ENCODE measurements at places on chromosomes 6 and 20. TPM values are rescaled to one million over a fixed set of nuclear protein-coding genes. Genes with fewer than 3 reads are reported as not detected.
A peak's percentile ranks its signal among the peaks of the same experiment; 100 is the strongest.

The TRMT6 gene
- 35.4 TPM for total RNA-seq

The RUNX2 gene
- total RNA-seq: 7.3 TPM

The SIRPA gene
- total RNA-seq: 12.8 TPM

DNA sequence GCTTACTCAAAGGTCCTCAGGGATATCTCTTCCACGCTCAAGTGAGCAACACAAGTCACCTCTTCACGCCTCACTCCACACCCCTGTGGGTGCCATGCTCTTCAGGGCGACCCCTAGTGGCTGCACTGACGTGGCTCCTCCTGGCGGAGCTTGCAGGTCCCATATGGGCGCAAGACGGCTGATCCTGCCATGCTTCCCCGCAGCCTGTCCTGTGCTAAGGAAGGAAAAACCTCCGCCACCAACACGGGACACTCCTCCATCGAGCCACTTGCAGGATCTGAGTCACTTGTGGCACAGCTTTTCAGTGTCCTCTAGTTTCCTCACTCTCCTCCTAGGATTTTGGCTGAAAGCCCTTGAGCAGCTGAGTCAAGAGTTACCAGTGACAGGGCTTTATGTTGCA is 90.7 kb downstream of the KHDC1L start:
- H3K27me3 ChIP-seq: no peaks in the 10 kb centered on the region
- no peaks in the 10 kb centered on the region for H3K36me3 ChIP-seq
- no peak overlapping the region for H3K4me3 ChIP-seq
- no peak overlapping the region for H3K27ac ChIP-seq
- peak; percentile 27 for DNase-seq

- no peak for DNase-seq
- H3K36me3 ChIP-seq: no peaks in the 10 kb centered on the region
- H3K27me3 ChIP-seq: no peaks in the 10 kb centered on the region
- H3K27ac ChIP-seq: no peak overlapping the region
- H3K4me1 ChIP-seq: peaks cover 9% of the 10 kb centered on the region
Measured at GRCh38 chr6:163384510-163384909, 30.0 kb upstream of the QKI start.

GRCh38 chr6:119037941-119038623 is 40.4 kb downstream of the FAM184A start:
- no peak overlapping the region for H3K4me3 ChIP-seq
- no peak overlapping the region for H3K27ac ChIP-seq
- no peaks in the 10 kb centered on the region for H3K4me1 ChIP-seq
- no peaks in the 10 kb centered on the region for H3K36me3 ChIP-seq

DNA sequence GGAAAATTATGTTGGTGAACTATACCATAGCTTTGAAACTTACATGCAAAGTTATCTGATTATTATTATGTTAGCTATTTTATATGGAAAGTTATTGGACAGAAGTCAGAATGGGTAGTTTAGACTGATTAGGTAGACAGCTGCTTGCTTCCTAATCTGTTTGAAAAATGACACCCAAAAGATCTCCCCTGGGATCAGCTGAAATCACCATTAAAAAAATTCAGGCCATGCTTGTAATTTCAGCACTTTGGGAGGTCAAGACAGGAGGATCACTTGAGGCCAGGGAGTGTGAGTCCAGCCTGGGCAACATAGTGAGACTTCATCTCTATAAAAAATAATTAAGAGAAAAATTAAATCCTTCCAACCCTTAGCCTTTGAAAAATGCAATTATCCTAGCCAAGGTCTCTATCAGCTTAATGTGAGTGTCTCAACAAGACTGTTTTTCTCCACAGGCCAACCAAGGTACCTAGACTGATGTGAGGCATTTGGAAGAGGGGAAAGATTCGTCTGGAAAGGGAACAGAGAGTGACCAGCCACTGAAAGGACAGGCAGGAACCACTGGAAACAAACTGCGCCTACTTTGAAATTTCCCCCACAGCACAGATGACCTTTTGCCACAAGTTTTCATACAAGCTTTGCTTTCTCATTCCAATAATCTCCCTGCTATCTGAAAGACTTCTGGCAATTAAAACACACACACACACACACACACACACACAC is 232.3 kb downstream of the GMPR start:
- peaks cover 11% of the 10 kb centered on the region for H3K4me1 ChIP-seq
- H3K27me3 ChIP-seq: no peaks in the 10 kb centered on the region
- H3K36me3 ChIP-seq: no peaks in the 10 kb centered on the region
- H3K4me3 ChIP-seq: no peak overlapping the region

- H3K36me3 ChIP-seq: no peaks in the 10 kb centered on the region
- H3K4me1 ChIP-seq: no peaks in the 10 kb centered on the region
- peaks cover 35% of the 10 kb centered on the region for H3K27me3 ChIP-seq
- no peak overlapping the region for H3K4me3 ChIP-seq
- no peak overlapping the region for H3K27ac ChIP-seq
Measured at GRCh38 chr20:20286061-20286460, 81.8 kb upstream of the INSM1 start.

- DNase-seq: peak; percentile 98
- H3K4me3 ChIP-seq: peak overlapping the region; percentile 61
- peaks cover 30% of the 10 kb centered on the region for H3K4me1 ChIP-seq
- H3K27me3 ChIP-seq: no peaks in the 10 kb centered on the region
- H3K36me3 ChIP-seq: no peaks in the 10 kb centered on the region
- peak overlapping the region; percentile 98 for H3K27ac ChIP-seq
Measured at GRCh38 chr20:62740286-62741141, 31.9 kb downstream of the NTSR1 start.

DNA sequence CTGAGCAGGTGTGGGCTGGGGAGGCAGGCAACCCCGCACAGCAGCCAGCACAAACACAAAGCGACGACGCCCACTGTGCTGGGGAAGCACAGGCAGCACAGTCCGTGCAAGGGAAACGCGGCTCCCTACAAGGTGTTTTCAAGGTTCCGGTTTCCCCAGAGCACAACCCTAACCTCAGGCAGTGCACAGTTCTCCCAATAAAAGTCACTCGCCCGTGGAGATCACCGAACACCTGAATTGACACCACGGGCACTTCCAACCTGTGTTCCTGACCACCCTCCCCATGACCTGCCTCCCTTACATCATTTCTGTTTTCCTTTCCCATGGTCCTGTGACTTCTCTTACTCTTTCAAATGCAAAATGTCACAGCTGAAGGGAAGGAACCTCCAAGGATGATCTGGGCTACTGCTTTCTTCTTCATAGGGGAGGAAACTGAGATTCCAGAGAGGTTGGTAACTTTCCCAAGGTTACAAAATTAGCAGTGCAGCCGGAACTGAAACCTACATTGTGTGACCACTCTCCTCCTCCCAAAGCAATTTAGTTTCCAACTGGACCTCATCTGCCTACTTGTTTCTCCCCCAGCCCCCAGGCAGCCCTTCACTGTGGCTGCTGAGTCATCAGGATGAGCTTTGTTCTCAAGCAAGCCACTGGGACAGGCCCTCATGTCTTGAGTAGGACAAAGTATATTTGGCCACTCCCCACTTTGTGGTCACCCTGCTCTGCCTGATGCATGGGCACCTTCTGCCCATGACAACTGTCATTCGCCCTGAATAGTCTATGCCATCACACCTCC is 125.3 kb downstream of the ATXN1 start:
- no peaks in the 10 kb centered on the region for H3K27me3 ChIP-seq
- peak overlapping the region; percentile 43 for H3K4me3 ChIP-seq
- DNase-seq: peak; percentile 91
- peak overlapping the region; percentile 91 for H3K27ac ChIP-seq
- H3K4me1 ChIP-seq: peaks cover 47% of the 10 kb centered on the region

Data from PC-3 (cell line).